ENCODE measurements at places on chromosomes 5 and 9.

DNA sequence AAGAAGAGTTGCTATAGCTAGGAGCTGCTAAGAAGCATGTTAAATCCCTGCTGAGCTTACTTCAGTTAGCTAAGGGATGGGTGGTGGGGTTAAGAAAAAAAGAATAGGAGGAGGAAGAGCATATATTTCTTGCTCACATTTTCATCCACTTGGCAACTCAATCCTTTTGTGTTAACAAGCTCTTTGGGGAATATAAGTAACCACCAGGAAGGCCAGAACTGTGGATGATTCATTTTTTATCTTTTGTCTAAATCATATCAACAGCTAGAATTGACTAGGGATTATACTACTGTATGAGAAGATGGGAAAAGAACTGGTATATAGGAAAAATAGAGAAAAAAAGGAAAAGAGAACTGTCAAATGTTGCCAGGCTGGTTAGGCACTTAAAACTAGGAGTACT lies 555.3 kb upstream of the ARRDC3 start:
- DNase-seq: no peak

DNA sequence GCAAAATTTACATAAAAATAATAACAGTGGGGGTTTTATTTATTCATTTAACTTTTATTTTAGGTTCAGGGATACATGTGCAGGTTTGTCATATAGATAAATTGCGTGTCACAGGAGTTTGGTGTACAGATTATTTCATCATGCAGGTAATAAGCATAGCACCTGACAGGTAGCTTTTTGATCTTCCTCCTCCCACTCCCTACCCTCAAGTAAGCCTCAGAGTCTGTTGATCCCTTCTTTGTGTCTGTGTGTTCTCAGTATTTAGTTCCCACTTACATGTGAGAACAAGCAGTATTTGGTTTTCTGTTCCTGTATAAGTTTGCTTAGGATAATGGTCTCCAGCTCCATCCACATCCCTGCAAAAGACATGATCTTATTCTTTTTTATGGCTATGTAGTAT lies 240.3 kb downstream of the KIAA0825 start:
- no peak for DNase-seq

DNA sequence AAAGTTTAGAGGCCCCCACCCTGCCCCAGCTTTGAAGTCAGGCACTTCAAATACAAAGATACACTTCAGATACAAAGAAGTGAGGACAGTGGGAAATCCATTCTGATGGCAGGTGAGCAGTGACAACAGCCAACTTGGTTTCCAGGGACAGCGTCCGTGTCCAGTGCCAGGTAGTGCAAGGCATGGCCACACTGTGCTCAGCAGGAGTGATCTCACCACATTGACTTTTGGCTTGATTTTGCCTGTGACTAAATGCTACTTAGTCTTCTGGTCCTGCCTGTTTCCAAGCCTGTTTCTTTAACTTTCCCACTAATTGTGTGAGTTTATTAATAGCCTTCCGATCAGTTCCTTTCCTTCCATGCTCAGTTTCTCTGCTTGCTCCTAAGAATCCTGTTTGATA lies 72.6 kb upstream of the PALM2AKAP2 start:
- no peak for DNase-seq

DNA sequence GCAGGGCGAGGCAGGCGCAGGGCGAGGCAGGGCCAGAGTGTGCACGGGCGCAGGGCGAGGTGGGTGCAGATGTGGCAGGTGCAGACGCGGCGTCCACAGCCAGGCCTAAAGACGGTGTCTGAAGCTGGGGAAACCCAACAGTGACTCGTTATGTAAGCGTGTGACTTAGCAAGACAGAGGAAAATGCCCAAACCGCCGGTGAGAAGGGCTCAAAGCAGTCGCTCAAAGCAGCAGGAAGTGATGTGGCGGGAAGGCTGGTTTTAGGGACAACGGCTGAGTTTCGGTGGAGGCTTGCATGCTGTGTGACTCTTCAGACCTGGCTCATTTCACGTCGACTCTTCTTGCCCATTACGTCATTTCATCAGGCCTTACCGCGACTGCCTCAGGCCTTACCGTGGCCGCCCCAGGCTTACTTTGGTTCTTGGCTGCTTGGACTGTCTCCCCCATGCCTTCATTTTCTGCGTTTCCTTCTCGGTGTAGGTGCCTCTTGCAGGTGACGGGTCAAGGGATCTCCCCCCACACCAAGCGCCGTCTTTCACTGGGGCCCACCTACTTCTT lies 50.5 kb upstream of the EXOC3 start:
- DNase-seq: peak; percentile 64

- DNase-seq: no peak
Measured at GRCh38 chr5:45017568-45017967, 208.8 kb downstream of the MRPS30 start.

GRCh38 chr5:124203303-124203702 lies 543.1 kb downstream of the ZNF608 start:
- DNase-seq: no peak

- DNase-seq: no peak
Measured at GRCh38 chr5:68116868-68117411, 98.6 kb upstream of the PIK3R1 start.

DNA sequence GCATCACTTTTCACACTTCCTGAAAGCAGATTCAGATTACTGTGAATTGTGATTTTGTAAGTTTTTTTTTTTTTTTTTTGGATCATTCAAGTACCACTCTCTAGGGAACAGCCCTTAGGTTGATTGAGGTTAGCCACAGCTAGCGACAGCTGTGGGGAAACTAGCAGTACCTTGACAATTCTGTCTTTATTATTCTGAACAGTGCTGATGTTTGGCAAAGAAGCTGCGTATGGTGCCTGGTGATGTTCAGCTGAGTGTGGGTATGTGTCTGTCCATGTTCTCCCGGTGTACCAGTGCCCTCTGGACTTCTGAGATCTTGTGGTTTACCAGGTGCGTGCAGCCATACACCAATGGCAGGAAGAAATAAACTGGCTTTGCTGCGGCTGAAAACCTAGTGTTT lies 117.3 kb upstream of the PLPPR1 start:
- DNase-seq: no peak

DNA sequence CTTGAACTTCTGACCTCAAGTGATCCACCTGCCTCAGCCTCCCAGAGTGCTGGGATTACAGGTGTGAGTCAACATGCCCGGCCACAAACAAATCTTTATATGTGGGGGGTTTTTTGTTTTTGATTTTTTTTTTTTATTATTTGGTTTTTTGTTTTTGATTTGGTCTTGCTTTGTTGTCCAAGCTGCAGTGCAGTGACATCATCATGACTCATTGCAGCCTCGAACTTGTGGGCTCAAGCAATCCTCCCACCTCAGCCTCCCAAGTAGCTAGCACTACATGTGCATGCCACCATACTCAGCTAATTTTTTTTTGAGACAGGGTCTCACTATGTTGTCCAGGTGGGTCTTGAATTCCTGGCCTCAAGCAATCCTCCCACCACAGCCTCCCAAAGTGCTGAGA lies 42.4 kb downstream of the ALDH7A1 start:
- no peak for DNase-seq

DNA sequence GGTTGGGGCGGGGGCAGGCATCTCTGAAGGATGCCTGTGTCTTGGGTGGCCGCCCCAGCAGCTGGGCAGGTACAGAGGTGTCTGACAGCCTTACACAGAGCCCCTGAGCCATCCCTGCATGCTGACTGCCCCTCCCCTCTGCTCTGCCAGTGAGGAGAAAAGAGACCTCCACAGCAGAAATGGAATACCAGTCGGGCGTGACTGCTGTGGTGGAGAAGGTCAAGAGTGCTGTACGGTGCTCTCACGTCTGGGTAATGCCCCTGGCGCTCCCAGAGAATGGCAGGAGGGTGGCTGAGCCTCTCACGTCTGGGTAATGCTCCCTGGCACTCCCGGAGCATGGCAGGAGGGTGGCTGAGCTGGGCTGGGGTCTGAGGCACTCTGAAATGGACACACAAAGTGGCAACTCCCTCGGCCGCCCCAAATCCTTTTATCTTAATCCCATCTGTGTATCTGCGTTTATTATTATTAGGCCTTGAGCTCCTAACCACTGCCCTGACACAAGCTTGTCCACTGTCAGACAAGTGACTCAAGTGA lies 2.5 kb upstream of the RABL6 start:
- DNase-seq: no peak

DNA sequence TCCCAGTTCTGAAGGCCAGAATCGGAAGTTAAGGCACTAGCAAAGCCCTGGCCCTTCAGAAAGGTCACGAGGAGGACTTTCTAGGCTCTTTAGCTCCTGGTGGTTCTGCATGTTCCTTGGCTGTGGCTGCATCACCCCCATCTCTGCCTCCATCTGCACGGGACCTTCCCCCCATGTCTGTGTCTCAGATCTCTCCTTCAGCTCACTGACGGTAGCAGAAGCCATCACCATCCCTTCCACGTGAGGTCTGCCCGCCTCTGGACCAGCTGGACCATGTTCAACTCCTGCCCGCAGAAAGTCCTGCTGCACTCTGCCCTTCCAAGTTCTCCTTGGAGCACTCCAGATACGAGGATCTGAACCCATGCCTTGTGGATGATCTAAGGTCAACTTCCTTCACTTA lies 242.9 kb upstream of the IRX1 start:
- no peak for DNase-seq

DNA sequence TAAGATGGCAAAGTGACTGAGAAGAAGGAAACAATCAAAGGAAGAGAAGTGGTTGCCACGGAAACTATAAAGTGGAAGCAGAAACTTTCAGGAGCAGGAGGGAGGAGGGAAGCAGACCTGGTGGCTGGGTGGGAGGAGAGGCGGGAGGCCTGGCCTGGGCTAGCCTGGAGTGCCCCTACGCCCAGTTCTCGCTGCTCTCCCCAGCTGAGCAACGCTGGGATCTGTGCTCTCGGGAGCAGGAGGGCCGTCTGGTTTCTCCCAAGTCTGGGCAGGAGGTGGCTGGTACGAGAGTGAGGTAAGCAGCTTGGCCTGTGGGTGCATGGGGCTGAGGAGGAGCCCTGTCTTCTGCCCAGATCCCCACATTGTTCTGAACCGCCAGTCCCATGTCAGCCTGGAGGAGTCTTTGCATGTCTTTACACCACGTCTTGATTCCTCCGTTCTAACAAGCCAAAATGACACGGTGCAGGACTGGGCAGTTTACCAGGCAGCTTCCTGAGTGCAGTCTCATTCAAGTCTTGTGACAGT lies 15.0 kb upstream of the DAB2IP start:
- no peak for DNase-seq

DNA sequence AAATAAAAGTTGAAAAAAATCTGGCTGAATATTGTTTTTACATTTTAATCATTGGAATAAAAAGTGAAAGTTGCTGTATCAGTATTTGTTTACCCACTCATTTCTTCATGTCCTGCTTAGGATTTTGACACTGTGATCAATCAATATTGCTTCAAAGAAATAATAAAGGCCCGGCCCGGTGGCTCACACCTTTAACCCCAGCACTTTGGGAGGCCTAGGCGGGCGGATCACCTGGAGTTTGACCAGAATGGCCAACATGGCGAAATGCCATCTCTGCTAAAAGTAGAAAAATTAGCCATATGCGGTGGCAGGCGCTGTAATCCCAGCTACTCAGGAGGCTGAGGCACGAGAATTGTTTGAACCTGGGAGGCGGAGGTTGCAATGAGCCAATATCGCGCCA lies 93.7 kb upstream of the CTNND2 start:
- DNase-seq: no peak

- no peak for DNase-seq
Measured at GRCh38 chr5:97508864-97509263, 325.8 kb upstream of the RIOK2 start.

DNA sequence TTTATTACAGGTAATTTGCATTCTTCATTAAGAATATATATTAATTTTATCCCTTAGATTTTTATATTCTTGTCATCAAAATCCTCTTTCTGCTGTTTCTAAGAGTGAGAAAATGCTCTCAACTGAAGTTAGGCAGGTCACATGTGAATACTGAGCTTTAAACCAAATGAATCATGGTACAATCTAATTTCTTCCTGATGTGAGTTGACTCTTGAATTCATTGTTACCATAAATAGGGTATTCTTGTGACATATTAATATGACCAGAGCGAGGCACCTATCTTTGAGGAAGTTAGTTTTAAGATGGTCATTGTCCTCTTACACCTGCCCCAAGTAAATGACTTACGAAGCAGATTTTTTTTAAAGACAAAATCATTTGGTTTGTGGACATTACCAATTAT lies 17.4 kb downstream of the C9orf85 start:
- DNase-seq: no peak

DNA sequence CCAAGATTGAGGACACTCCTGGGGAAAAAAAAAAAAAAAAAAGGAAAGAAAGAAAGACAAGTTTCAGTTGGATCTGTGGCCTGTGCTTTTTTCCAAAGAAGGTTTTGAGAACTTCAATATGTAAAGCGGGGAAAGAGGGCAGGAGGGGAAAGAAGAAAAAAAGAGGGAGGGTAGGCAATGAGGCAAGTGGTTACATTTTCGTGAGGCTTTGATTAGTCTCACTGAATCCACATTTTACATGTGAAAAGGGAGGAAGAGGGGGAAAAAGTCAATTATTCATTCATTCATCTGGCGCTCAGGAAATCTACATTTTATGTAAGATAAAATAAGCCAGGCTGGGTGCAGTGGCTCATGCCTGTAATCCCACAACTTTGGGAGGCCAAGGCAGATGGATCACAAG lies 315.2 kb upstream of the PAPPA start:
- no peak for DNase-seq

DNA sequence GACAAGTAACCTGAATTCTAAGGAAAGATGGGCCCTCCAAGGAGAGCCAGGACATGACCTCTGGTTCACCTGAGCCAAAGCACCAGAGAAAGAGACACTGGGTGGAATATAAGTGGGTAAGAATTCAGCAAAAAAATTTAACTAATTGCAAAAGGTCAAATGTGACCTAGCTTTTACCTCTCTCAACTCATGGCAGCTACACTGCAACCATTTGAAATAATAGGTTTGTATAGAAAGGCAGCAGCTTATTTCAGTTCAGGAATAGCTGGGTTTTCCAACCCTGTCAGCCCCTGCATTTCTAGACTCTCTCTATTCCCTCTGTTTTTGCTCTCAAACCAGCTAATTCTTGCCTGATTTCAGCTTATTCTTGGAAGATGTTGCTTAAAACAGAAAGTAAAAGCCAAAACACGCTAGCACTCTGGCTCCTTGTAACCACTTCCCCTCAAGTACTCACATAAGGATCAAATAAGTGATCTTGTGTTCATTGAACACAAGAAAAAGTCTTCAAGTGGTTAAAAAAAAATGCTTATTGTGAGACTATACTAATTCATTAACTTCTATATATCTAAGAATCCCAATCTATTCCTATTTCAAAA lies 101.1 kb upstream of the NR4A3 start:
- no peak for DNase-seq

- no peak for DNase-seq
Measured at GRCh38 chr9:91923145-91923544, 26.9 kb downstream of the ROR2 start.

GRCh38 chr5:4374866-4375265 lies 765.3 kb upstream of the ADAMTS16 start:
- DNase-seq: no peak

- DNase-seq: no peak
Measured at GRCh38 chr9:114285166-114285867, 37.6 kb upstream of the ORM1 start.

DNA sequence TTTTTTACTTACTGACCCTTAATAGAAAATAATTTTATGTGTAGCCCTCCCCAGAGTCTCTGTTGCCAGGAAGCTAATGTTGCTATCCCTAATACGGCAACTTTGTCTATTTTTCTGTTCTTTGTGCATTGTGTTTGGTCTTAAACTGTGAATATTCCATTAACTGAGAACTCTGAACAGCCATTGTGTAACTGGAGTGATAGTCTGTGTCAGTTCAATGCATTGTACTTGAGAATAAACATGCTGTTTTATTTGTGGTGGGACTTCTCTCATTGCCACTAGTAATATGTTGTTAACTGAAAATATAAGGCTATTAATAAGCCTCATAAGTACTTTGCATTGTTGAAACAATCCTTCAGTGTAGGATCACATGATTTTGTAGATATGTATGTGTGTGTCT lies 278.3 kb upstream of the DMRT1 start:
- no peak for DNase-seq

- DNase-seq: no peak
Measured at GRCh38 chr5:44511596-44511995, 122.4 kb upstream of the FGF10 start.

Measured in stimulated activated CD8-positive, alpha-beta memory T cell treated with anti-CD3 and anti-CD28 coated beads, Interleukin-4, amount 100 ng/mL, for 4 hours (primary cell).